ENCODE measurements at places on chromosomes 6 and 20.

- DNase-seq: no peak
These were observed 47.6 kb downstream of the CD109 start for GRCh38 chr6:73743556-73743955.

DNA sequence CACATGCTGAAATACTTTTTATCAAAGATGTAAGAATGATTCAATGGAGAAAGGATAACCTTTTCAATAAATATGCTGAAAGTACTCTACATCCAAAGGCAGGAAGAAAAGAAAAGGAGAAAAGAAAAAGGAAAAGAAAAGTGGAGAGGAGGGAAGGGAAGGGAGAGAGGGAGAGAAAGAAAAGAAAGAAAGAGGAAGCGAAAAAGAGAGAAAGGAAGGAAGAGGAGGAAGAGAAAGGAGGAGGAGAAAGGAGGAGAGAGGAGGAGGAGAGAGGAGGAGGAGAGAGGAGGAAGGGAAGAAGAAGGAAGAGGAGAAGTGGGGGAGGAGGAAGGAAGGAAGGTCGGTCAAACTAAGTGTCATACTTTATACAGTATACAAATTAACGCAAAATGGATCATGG is 297.4 kb upstream of the HSF2 start:
- no peak for DNase-seq

DNA sequence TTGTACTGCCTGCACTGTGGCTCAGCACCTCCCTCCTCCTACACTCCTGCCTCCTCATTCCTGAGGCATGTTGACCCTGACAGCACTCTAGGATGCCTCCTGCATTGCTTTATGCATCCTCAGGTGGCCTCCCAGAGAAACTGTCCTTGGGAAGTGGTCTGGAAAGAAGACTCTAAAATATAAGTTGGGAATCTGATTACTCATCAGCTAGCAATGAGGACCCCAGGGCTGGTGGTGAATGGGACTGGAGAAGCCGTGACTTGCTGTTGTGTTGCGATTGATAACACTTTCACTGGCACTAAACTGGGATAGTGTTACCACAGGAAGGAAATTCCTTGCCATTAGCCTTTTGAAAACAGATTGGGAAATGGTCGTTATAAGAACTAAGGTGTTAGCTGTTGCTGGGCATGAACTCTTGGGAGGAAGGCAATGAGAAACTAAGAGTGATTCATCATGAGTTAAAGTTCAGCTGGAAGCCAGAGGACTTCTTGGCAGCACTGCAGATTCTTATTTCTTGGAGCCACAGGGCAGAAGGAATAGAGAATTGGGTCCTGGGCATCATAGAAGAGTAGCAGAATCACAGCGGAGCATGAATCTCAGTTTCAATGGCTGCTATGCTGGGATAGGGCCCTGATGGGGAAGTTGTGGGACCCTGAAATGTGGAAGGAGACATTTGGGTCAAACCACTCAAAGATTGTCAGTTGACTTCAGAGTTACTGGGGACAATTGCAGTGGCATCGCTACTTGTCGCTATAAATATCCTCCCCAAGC is 10.1 kb upstream of the SIRPD start:
- DNase-seq: peak; percentile 47

- no peak for DNase-seq
These were observed 174.1 kb downstream of the ADAT2 start for GRCh38 chr6:143276436-143276835.

DNA sequence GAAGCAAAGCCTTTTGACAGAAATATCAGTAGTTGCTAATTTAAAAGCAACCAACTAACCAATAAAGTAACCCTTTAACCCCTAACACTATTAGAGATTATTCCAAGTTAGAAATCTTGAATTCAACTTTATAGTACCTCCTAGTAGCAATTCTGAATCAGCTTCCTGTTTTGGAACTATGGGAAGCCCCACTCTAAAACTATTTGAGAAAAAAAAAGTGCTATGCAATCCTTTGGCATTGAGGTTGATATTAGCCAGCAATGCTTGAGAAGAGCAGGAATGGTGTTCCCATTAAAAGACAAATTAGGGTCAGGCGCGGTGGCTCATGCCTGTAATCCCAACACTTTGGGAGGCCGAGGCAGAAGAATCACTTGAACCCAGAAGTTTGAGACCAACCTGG is 306.2 kb upstream of the ZFP64 start:
- DNase-seq: no peak

GRCh38 chr6:157997893-157998608 is 16.4 kb downstream of the SYNJ2 start:
- no peak for DNase-seq

GRCh38 chr20:63402860-63403220 is 41.7 kb upstream of the CHRNA4 start:
- no peak for DNase-seq

- no peak for DNase-seq
These were observed 23.0 kb downstream of the CEBPB start for GRCh38 chr20:50213531-50214106.

- no peak for DNase-seq
These were observed 254.3 kb downstream of the THBS2 start for GRCh38 chr6:168999392-168999791.

DNA sequence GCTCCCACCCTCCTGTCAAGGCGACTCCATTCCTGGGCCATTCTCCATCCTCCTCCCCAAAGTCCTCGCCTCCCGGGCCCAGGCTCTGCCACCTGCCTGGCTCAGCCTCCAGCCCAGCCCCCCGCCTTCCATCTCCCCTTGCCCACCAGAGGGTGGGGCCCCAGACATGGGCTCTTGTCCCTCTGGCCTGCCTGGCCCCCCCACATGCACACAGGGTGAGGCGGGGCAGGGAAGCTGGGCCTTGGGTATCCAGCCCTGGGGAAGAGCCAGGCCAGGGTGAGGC is 95.2 kb downstream of the YTHDF1 start:
- DNase-seq: no peak

DNA sequence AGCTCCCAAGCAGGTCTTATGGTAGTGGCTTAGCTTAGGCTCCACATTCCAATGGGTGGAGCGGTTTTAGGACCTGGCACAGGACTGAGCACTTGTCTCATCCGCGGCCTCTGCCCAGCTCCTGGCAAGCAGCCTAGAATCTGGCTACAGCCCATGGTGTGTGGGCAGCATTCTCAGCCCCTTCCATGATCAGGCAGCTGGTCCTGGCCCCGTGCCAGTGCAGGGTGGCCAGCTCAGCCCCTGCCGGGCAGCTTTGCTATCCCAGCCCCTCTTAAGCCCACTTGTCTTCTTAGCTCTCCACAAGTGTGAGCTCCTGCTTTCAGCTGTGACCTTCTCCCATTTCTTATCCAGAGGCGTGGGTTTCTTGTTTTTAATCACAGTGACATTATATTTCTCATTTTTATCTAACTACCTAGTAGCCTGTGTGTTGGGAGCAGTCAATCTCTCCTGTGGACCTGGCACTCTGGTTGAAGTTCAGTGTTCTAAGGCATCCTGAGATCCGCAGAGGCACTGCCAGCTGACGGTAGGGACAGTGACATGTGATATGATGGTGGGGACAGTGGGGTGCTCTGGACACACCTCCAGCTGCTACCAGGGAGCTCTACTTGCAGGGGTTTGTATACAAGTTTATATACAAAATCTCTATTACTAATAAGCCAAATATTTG is 119.9 kb upstream of the PRND start:
- DNase-seq: no peak

GRCh38 chr6:97989451-97989850 is 706.4 kb upstream of the MMS22L start:
- no peak for DNase-seq

DNA sequence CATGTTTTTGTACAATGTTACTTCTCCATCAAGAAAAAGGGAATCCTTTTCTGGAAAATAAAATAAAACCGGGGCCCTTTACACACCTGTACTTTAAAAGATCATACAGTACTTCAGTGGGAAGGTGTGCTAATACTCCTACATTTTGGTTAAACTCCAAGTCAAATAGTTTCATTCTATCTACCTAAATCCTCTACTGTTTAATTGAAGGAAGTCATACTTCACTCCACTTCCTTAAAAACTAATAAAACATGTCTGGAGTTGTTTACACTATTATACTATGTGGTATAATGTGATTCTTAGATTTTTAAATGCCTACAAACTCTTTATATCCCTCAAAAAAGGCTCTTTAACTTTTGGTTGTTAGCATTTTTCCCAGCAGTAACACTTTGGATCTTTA is 18.6 kb upstream of the HBS1L start:
- no peak for DNase-seq
